Germinal center (tissue), 1 donor: ENCODE measurements at places on chromosomes 1 and 21.

- DNase-seq, result no peak
These were observed 348.5 kb upstream of the VAMP3 start for GRCh38 chr1:7422561-7422960.

GRCh38 chr1:155008015-155008941 lies 5.7 kb downstream of the ZBTB7B start:
- DNase-seq, result no peak

GRCh38 chr1:35885961-35886558 lies 3.1 kb downstream of the AGO1 start:
- DNase-seq, result no peak

DNA sequence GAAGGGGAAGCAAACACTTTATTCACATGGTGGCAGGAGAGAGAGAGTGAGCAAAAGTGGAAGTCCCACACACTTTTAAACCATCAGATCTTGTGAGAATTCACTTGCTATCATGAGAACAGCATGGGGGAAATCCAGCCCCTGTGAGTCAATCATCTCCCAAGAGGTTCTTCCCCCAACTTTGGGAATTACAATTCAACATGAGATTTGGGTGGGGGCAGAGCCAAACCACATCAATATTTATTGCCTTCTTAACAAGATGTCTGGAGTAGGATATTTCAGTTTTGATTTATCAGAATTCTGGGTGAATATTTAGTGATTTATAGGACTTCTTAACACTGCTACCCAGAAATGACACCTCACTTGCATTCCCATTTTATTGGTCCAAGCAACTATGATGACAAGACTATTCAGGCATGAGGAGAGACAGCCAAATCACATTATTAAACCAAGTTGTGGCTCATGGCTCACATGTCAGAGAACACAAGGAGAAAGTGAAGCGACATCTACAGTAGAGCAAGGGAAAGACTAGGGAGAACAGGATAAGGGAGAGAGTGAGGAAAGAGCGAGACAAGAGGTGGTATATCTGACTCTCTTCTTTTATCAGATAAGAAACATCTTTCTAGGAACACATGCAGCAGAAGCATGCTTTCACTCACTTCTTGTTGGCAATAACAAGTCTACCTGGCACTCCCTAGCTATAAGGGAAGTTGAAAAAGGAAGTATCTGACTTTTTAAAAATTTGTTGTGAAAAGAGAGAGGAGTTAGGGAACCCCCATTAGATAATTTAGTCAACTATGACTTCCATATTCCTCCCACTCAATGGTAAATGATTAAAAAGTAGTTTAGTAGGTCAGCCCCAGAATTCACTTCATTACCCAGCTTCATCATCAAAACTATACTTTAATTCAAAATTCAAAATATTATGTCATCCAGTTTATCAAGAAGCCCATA lies 36.6 kb upstream of the PTPRC start:
- DNase-seq, result no peak

DNA sequence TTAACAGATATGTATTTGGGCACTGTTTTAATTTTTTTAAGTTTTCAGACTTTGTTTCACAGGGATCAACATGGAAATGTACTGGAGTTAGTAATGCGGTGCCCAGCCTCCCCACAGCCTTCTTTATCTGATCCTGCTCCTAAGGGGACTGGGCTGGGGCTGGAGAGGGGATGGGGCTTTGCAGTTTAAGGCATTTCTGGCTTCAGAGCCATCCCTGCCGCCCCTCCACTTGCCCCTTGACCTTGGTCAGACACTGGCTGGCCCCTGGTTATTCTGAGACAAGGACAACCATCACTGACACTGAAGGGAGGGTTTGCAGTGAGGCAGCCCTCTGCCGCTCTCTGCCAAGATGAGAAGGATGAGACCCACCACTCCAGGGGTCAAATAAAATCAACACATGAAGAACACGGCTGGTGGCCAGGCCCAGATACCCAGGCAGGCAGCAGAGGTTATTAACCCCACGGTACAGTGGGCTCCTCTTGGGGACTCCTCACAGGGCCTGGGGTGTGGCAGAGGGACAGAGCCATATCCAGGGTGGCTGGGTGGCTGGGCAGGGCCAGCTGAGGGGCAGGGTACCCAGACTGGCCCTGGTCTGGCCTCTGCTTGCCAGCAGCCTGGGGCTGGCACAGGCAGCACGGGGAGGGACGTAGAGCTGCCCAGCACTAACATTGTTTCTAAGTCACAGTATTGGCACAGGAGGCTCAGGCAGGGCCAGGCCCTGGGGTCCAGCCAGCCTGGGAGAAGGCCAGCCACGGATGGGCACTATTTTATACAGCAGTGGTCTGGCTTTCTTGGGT lies 7.2 kb upstream of the UBE2U start:
- no peak for DNase-seq

GRCh38 chr1:234901491-234902049 lies 227.1 kb downstream of the TOMM20 start:
- no peak for DNase-seq

DNA sequence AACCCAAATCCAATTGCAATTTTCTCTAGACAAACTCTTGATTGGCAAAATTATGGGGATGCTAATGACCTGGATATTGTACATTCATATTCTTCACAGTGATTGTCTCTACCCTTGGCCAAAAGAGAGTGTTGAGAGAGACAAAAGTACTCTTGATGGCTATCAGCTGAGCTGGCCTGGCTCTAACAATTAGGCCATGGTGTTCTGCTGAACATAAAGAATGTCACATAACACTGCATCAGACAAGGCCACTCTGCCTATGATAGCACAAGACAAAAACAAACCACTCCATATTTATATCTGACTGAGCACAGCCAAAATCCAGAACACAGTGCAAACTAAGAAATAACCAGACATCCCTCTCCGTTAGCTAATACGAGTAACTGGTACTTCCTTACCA lies 101.7 kb downstream of the ADAMTS1 start:
- DNase-seq, result no peak

DNA sequence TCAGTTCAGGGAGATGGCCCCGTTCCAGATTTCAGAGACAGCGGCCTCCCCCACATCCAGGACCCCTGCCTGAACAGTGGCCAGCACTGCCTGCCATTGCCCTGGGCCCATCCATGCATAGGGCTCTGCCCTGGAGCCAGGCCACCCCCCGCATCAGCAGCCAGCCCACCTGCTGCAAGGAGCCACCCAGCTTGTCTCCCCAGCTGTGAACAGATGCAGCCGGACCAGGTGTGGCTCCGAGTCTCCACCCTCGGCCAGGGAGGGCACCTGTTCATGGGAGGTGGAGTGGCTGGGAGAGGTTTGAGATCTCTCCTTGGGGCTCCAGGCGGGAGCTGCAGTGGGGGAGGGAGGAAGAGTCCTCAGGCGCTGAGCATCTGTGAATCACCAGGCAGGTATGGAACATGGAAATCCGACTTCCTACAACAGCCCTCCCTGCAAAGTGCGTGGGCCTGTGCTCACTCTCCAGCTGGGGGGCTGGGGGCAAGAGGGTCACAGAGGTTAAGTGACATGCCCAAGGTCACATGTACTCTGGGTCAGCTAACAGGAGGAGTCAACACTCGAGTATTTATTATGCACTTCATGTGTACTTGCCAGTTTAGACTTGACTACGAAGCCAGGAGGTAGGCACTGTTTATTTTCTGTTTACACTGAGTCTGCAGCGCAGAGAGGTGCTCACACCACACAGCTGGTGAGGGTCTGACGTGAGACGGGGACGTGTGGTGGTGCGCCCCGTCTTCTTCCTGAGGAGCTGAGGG lies 4.8 kb upstream of the HES5 start:
- DNase-seq, result no peak

DNA sequence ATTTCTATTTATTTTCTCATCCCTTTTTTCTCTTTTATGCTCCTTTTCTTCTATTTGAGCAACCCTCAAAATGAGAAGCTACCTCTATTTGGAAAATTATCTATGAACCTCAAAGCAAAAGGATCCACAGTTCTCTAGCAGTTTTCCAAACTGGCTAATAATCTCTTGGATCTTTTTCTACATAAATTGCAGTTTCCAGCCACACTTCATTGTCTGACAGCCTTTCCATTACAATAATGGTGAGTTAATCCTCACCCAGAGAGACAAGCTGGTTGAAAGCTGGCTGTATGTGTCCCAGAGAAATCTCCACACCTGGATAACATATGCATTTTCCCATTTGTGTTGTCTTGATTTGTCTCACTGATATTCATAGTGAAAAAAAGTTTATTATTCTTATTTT lies 16.5 kb upstream of the HSD17B7 start:
- DNase-seq, result no peak

GRCh38 chr1:36988741-36989193 lies 45.5 kb downstream of the GRIK3 start:
- DNase-seq, result no peak

DNA sequence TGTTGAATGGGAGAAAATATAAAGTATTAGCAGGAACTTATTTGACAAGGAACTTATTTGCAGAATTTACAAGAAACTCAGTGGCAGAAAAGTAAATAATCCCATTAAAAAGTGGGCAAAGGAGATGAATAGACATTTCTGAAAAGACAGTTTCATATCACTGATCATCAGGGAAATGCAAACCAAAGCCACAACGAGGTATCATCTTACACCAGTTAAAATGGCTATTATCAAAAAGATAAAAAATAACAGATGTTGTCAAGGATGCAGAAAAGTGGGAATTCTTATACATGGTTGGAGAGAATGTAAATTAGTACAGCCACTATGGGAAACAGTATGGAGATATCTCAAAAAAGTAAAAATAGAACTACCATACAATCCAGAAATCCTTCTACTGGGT lies 61.0 kb downstream of the SYT14 start:
- no peak for DNase-seq

GRCh38 chr1:231862611-231863010 lies 236.0 kb downstream of the DISC1 start:
- DNase-seq, result no peak

DNA sequence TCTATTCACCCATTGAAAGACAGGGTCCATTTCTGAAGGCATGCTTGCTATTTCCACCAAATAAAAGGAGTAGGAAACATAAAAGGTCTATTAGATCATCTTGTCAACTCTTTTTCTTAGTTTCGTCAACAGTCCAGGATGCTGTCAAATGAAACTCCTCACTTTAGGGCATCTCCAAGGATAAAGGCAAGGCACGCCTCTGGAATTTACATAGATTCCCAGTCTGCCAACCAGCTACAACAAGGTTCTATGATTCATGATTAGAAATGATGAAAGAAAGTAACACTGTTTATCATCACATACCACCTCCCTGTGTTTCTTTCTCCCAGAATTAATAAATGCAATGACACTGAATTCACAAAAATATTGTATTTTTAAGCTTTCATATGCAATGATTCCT lies 636.3 kb downstream of the LTN1 start:
- DNase-seq, result no peak

DNA sequence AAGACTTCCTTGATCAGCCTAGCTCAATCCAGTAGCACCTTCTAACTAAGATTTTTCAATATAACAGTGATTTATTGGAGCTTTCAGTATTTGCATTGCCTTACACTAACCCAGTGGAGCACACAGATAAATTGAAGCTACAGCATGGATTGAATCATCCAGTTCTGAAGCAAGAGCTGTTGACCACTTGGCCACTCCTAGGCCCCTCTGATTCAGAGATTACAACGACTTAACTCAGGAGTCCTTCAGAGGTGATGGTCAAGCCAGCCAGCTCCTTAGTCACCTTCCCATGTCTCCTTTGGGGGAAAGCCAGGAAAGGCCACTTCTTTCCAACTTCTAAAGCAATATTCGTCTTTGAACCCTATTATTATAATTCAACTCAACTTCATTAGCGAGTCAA lies 151.8 kb downstream of the TENT5C start:
- DNase-seq, result no peak

- peak; percentile 46 for DNase-seq
These were observed 27.5 kb upstream of the SLC44A3 start for GRCh38 chr1:94792473-94793295.

DNA sequence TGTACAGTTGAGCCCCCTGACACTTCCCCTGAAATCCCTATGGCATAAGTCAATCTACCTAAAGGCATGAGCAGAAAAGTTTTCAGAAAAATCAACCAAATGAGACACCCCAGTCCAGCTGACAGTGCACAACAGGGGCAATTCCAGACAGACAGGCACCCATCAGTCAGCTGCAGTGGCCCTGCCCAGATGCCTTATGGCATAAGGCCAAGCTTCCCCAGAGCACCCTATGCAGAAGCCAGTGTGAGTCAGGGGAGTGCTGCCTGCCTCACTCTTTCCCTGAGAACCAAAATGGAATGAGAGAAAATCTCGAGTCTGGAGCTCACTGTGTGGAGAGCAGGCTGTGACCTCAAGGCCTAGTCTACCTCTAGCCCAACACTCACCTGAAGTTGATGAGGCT lies 38.1 kb downstream of the MRAP start:
- DNase-seq, result no peak

GRCh38 chr1:1921901-1922701 lies 3.0 kb upstream of the TMEM52 start:
- DNase-seq, result no peak

DNA sequence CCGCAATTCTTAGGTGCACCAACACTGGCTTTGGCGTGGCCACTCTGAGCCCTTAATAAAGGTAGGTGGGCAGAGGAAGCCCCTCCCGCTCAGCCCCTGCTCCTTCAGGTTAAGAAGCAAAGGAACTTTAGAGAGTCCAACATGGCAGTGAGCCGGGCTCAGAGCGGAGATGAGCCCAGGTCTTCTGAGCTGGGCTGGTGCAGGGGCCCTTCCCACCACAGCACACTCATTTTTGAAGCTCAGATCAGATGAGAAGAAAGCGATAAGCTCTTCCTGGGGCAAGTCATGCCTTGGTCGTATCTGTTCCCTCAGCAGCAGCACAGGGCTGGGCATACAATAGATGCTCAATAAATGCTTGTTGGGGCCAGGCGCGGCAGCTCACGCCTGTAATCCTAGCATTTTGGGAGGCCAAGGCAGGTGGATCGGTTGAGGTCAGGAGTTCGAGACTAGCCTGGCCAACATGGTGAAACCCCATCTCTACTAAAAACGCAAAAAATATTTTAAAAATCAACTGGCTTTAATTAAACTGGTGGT lies 51.1 kb upstream of the TARDBP start:
- DNase-seq, result no peak

DNA sequence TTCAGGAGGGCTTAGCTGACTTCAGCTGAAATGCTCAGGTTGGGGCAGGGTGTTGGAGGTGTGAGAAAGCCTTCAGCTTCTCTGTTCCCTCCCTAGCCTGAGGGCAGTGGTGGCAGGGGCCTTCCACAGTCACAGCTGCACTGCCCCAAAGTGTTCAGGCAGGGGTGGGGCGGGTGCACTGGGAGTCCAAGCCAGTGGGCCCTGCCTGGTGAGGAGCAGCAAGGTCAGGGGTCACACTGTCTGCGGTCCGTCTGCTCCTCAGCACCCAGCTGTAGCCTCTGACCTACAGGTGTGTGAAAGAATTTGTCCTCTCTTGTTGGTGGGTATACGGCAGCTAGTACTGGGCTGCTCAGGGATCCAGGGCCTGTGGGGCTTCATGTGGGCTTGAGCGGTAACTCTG lies 490.4 kb upstream of the NCAM2 start:
- DNase-seq, result no peak
